ENCODE measurements at places on chromosomes 11 and 22. TPM values are rescaled to one million over a fixed set of nuclear protein-coding genes. Genes with fewer than 3 reads are reported as not detected.

GRCh38 chr11:119784421-119784820 is 55.4 kb upstream of the NECTIN1 start:
- H3K36me3 ChIP-seq: no peaks in the 10 kb centered on the region
- no peak for DNase-seq
- H3K4me3 ChIP-seq: no peak overlapping the region
- H3K27me3 ChIP-seq: no peaks in the 10 kb centered on the region

GRCh38 chr11:17876827-17877226 is 136.0 kb downstream of the SERGEF start:
- no peak overlapping the region for H3K27ac ChIP-seq
- no peaks in the 10 kb centered on the region for H3K36me3 ChIP-seq
- peak; percentile 23 for DNase-seq
- H3K4me3 ChIP-seq: no peak overlapping the region
- H3K4me1 ChIP-seq: no peaks in the 10 kb centered on the region

DNA sequence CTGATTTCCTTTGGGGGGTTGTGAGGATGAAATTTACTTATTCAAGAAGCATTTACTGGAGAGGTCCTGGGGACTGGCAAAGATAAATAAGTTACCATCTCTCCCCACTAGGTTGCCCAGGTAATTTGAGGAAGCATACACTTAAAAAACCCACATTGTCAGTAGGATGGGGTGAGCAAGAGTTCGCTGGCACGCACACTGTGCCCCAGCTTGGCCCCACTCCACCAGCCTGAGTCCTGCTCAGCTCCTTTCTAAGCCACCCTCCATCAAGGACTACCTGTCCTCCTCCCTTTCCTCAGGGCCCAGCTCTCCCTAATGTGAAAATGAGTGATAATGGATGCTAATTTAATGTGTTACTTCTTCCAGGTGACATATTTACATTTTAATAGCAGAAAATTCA is 216.5 kb upstream of the PLET1 start:
- no peaks in the 10 kb centered on the region for H3K4me1 ChIP-seq
- DNase-seq: no peak
- H3K27me3 ChIP-seq: no peaks in the 10 kb centered on the region
- no peak overlapping the region for H3K4me3 ChIP-seq
- no peaks in the 10 kb centered on the region for H3K36me3 ChIP-seq

- H3K27ac ChIP-seq: no peak overlapping the region
- no peaks in the 10 kb centered on the region for H3K27me3 ChIP-seq
- no peaks in the 10 kb centered on the region for H3K36me3 ChIP-seq
- no peaks in the 10 kb centered on the region for H3K4me1 ChIP-seq
- no peak overlapping the region for H3K4me3 ChIP-seq
- no peak for DNase-seq
These were observed 30.4 kb downstream of the CYP2R1 start for GRCh38 chr11:14861680-14862079.

Gene SYT9
- total RNA-seq: not detected

DNA sequence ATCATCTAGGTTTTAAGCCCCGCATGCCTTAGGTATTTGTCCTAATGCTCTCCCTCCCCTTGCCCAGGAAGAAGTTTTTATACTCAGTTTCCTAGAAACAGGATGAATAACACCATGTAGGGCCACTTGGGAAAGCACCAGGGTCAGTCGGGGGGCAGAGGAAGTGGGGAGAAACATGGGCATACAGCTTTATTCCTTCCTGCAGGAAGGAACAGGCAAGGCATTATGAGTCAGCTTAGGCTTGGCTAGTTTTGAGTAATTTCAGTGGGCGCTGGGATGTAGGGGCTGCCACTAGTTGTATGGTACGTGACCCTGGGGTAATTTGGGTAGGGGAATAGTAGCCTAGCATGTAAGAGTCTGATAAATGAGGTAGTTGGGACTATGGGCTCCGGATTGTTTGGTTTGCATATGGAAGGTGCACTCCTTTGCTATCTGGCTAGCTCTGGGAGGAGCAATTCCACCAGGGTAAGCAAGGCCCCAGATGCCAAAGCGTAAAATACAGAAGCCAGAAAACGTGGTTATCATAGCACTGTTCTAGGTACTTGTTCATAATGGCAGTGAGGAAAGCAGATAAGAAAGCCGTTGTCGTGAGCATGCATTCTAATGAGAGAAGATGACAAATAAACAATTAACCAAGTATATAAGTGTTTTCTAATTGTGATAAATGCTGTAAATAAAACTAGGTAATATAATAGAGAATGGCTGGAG is 24.8 kb downstream of the ACER3 start:
- H3K4me3 ChIP-seq: no peak overlapping the region
- DNase-seq: peak; percentile 19
- H3K27me3 ChIP-seq: no peaks in the 10 kb centered on the region
- H3K27ac ChIP-seq: no peak overlapping the region

- no peak overlapping the region for H3K4me3 ChIP-seq
- H3K27ac ChIP-seq: no peak overlapping the region
- no peak for DNase-seq
- no peaks in the 10 kb centered on the region for H3K4me1 ChIP-seq
These were observed 137.5 kb upstream of the HSD17B12 start for GRCh38 chr11:43542750-43543712.

Gene ISX
- total RNA-seq: not detected

Gene KRTAP5-7
- not detected for total RNA-seq

Gene KCNK7
- total RNA-seq: not detected

Gene CD6
- not detected for total RNA-seq

- no peaks in the 10 kb centered on the region for H3K27me3 ChIP-seq
- peaks cover 13% of the 10 kb centered on the region for H3K4me1 ChIP-seq
- no peak overlapping the region for H3K27ac ChIP-seq
- DNase-seq: no peak
- H3K36me3 ChIP-seq: no peaks in the 10 kb centered on the region
- H3K4me3 ChIP-seq: no peak overlapping the region
These were observed 204.4 kb upstream of the SORL1-AS1 start for GRCh38 chr11:121657146-121657545.

Gene ETS1
- total RNA-seq: 29.6 TPM
